Stimulated activated CD8-positive, alpha-beta memory T cell treated with anti-CD3 and anti-CD28 coated beads, Interleukin-4, amount 100 ng/mL, for 24 hours (primary cell): ENCODE measurements at places on chromosomes 3 and 15.
A peak's percentile ranks its signal among the peaks of the same experiment; 100 is the strongest.

GRCh38 chr3:9244495-9245183, 4.8 kb downstream of the SRGAP3 start:
- DNase-seq, result no peak

GRCh38 chr15:27672537-27672936, 426.6 kb downstream of the OCA2 start:
- DNase-seq, result no peak

GRCh38 chr15:39125226-39125625, 455.7 kb upstream of the THBS1 start:
- DNase-seq, result no peak

GRCh38 chr3:71130471-71131374, 452.8 kb downstream of the FOXP1 start:
- peak; percentile 40 for DNase-seq

- no peak for DNase-seq
Measured at GRCh38 chr3:14295801-14296200, 106.6 kb upstream of the SLC6A6 start.

DNA sequence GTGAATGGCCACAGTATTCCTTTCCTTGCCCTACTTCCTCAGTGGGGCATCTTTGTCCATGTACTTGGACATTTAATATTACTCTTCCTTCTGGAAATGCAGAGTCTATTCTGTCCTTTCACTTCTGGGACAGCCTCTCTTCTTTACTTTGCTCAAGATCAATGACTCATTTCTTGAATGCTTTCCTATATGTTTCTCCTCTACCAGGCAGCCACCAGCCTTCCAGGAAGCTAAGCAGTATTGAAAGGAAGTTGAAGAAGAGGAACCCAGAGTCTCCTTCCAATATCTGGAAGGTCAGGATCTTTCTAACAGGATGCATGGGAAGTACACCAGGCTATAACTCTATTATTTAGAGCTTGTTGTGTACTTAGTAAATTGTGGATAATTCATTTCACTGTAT, 182.8 kb downstream of the CD47 start:
- DNase-seq, result no peak

GRCh38 chr15:65824941-65825544, 33.0 kb upstream of the DENND4A start:
- no peak for DNase-seq

- no peak for DNase-seq
Measured at GRCh38 chr15:96285729-96286254, 44.7 kb upstream of the NR2F2 start.

DNA sequence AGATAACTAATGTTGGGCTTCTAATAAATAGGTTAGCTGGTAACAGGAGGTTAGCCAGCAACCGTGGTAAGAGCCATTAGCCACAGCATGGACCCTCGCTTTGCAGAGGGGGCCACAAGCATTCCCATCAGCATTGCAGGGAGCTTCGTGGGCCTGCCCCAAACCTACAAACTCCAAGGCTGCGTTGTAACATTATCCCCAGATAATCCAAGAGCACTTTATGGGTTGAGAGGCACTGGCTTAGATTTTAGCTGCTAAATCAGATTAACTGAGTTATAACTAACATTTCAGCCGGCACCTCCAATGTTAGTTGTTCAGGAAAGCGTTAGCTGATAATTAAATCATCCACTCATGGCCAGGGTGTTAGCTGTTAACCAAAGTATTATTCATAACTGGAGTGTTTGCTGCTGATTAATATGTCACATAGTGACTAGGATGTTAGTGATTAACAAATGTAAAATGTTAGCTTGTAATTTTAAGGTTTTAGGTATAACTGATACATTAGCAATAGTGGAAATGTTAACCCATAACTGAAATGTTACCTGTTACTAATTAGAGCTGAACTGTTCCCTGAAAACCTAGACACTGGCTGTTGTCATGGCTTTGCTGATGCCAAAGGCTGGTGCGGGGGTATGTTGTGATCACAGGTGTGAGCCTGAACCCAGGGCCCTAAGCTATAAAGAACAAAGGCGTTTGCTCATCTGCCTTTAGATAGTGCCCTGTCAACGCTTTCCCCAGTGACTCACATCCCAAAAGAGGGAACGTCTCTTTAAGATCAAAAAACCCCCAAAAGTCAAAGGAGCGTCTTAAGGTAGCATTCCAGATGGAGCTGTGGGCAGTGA, 56.2 kb downstream of the SLC6A6 start:
- no peak for DNase-seq

DNA sequence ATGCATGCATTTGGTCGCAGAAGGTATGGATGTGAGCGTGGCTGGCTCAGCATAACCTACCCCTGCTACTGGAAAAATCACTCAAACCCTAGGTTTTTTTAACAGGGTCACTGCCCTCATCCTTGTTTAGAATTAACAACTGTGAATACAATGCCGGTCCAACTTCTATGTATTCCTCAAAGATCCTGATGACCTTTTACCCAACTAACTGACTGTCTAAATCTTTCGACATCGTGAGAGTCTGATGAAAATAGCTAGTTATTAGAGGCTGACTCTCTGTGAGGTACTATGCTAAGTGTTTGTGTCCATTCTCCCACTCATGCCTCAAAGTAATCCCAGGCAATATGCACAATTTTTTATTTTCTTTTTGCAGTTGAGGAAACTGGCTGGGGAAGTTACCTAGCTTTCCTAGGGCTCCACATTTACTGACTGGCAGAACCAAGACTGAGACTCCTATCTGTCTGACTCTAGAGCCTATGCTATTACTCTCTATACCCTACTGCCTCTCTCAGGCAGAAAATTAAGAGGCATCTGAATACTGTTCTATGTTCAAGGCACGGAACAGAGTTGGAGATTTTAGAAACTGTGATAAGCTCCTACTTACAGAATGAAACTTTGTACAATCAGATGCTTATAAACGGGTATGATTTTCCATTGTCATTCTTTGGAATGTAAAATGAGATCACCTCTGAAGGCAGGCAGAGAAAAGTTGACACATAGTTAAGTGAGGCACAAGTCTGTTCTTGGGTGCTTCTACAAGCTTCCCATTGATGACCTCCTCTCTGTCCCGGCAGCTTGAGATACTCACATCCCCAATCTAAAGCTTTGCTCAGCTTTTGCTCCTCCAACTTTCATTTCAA, 56.4 kb downstream of the FILIP1L start:
- DNase-seq, result no peak
